GF-D8 (cell line): ENCODE measurements at places on chromosomes 12 and 14.

GRCh38 chr12:72077111-72077820, 138.6 kb downstream of the TPH2 start:
- no peak for DNase-seq

- DNase-seq: no peak
These were observed 198.9 kb upstream of the RGS6 start for GRCh38 chr14:71733210-71733883.

GRCh38 chr12:116106870-116107269, 170.6 kb downstream of the MED13L start:
- no peak for DNase-seq

DNA sequence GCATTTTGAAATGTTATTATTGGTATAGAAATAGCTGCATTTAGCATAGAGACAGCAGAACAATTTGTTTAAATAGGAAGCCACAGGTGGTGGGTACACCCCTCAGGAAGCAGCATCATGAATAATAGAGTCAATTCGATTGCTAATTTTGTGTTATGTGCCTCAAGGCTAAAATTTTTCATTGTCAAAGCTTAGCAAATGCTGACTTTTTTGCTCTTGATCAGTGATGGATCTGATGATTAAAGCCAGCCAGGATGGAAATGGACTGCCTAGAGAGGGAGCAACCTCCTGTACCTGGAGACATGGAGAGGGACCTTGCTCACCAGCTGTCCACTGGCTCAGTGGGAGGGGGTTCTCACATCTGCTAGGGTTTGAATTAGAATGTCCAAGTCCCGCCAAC, 4.5 kb upstream of the KRT8 start:
- no peak for DNase-seq

DNA sequence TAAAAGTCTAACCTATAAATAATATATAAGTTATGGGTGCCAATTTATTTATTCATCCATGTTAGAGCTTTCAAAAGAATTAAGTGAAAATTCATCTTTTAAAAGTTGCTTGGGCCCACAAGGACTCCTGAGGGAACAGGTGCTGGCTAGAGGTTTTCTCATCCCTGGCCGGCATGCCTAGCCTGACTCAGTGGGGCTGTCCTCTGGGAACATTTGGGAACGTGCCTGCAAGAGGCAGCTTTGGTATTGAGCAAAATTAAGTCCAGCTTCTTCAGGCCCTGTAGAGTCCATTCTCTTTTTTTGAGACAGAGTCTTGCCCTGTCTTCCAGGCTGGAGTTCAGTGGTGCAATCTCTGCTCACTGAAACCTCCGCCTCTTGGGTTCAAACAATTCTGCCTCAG, 44.7 kb downstream of the SPTB start:
- DNase-seq: no peak

GRCh38 chr14:72314808-72315435, 382.7 kb downstream of the RGS6 start:
- no peak for DNase-seq

DNA sequence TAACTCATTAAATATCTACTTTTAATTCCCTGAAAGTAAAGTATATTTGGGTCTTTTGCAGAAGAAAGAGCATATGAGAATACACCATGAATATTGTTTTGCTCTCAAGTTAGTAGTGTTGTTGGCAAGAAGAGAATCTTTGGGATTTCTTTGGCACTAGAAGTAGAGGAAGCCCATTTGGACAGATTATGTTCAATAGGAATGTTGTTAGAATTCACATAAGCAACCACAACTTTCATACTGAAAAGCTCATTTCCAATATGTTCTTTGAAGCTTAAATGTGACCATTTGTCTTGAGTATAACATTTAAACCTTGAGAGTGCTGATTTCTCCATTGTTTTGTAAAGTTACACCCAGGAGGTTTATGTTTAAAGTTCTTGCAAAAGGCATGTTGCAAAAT, 37.6 kb downstream of the PLEKHG7 start:
- no peak for DNase-seq

DNA sequence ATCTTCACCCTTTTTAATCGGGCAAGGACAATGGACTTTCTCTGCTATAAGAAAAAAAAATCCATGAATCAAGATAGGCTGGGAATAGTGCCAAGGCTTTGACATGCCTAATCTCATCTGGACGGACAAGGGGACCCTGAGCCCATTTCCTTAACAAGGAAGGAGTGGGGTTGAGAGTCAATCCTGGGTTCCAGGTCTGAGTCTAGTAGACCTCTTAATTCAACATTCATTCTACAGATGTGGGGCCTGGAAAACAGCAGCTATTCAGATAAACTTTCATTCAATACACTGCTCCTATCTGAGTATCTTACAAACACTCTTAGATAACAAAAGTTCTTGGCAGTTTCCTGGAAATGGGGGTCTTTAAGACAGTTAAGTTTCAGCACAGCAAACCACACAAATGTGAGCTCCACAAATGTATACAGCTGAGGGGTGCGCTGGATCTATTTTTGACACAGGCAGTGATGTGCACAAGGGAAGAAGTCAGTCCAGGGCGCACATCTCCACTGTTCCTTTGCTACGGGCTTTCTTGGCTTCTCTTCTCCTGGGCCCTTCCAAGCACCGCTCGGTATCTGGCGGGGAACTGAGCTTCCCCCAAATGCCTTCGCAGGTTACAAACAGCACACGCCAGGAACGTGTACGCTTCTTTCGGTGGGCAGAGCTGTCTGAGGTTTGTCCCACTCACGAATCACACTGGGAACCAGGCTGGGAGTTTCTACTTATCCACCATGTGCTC, 82.2 kb upstream of the GPR68 start:
- no peak for DNase-seq

DNA sequence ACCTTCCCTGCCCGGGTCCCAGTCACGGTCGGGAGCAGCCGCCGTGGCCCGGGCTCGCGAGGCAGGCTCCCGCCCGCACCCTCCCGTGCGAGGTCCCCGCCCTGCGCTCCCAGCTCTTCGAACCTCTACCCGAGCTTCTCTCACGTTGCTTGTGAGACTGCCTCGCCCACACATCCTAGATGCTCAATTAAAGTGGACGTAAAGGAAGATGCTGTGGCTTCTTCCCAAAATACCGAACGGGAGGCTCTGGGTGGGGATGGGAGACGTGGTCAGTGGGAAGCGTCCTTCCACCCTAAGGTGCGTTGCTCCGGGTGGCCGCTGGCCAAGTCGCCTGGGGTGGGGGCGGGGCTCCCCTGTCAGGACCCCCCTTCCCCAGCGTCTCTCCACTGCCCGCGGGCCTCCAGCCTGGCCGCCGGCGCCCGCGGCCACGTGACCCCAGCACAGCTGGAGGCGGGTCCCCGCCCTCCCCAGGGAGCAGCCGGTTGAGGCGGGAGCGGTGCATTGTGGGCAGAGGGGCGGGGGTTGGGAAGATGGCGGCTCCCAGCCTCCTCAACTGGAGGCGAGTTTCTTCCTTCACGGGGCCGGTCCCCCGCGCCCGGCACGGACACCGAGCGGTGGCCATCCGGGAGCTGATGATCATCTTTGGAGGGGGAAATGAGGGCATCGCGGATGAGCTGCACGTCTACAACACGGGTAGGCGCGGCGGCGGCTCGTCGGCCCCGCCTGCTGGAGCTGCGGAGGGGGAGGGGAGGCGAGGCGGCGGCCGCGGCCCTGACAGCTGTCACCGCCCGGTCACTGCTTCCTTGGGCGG, at the start of gene HCFC2:
Gene HCFC2 (plus strand): TSS at position 501 of the 811 bp plus-strand sequence. CDS start 30 bp downstream, at position 531.
- DNase-seq: peak; percentile 49

GRCh38 chr12:57000393-57000792, 6.0 kb downstream of the ZBTB39 start:
- no peak for DNase-seq

GRCh38 chr12:97466000-97466399, 3.4 kb downstream of the RMST start:
- no peak for DNase-seq

DNA sequence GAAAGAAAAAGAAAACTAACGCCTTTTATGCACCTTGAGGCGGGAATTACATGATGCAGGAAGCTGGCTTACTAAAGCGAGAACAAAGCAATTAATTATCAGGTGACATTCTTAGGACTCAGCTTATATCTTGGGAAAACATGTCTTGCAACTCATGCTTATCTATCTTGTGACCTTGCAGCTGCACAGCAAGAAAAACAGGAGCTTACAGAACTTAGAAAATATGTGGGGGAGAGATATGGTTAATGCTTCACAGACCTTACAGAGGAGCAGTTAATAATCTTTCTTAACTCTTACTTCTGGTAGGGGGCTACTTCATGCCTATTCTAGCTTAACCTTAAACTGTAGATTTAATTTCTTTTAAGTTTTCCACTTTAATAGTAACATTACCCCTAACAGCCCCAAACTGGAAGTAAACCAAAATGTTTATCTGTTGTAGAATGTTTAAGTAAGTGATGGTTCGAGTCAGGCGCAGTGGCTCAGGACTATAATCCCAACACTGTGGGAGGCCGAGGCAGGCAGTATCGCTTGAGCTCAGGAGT, 13.2 kb upstream of the OR11G2 start:
- DNase-seq: no peak

DNA sequence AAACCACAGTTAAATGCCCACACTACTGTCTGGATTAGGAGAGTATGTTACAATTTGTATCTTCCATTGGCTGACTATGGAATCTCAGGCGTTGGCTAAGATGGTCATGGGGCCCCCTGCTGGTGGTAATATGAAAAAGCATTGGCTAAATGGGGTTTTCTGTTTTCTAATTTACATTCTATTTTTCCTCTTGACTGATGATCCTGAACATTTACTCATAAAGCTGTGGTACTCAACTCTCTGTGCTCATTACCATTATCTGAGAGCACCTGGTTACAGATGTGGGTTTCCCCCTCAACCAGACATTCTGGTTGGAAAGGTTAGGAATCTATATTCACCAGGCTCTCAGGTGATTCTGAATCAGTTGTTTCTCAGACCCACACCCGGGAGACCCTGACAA, 64.8 kb downstream of the WSCD2 start:
- DNase-seq: no peak

- no peak for DNase-seq
These were observed 93.2 kb downstream of the SLC2A13 start for GRCh38 chr12:40012711-40013110.

DNA sequence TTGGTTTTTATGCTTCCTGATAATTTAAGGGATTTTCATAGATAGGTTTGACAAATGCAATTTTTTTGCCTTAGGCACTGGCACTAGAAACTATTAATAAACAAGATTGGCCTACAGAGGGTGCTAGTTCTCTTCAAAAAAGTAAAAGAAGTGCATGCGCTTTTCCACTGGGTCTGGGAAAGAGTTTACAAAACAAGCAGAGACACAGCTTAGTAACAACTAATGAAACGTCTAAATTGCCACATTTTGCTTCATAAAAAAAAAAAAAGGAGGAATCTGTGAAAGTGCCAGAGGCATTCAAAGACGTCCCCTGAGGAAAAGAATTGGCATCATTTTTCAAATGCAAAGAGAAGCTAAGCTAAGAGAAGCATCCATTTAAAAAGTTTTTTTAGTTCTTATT, 58.3 kb upstream of the EEA1 start:
- peak; percentile 14 for DNase-seq

GRCh38 chr14:54058505-54058904, 101.9 kb upstream of the BMP4 start:
- DNase-seq: no peak

- no peak for DNase-seq
These were observed 3.5 kb downstream of the SMCO2 start for GRCh38 chr12:27449893-27450534.

GRCh38 chr14:67400434-67400833, 11.5 kb downstream of the PLEK2 start:
- DNase-seq: no peak

DNA sequence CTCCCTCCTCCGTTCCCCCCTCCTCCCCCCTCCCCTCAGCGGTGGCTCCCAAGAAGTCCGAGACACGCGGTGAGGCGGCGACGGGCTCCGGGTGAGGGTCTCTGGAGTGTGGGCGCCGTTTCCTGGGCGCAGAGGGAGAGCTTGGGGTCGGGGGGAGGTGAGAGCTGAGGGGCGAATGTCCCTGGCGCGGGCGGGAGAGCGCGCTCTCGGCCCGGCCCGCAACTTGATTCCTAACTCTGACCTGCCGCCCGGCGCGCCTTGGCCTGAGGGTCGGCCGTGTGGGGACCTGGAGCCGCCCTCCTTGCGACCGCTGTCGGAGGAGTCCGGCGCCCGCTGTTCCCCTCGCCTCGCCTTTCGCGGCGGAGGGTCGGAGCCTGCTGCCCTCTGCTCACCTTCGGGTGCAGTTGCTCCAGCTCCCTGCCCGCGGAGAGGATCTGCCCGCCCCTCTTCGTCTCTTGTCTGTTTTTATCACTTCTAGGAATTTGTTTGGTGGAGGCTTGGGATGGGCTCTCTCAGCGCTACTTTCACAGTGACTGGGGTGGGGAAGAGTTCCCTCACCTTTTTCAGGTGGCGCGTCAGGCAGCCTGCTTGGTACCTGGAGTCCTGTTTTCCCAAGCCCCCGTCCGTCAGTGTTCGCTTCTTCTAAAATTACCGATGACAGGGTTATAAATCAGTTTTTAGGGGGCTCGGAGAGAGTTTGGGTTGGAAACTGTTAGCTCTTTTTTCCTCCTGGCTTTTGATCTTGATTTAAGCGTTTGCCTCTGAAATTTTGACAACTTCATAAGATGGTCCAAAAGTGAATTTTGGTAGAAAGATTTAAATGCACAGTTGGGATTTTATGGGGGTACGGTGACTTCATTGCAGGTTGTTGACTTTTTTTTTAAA, 495 bp downstream of the ADIPOR2 start:
- no peak for DNase-seq

DNA sequence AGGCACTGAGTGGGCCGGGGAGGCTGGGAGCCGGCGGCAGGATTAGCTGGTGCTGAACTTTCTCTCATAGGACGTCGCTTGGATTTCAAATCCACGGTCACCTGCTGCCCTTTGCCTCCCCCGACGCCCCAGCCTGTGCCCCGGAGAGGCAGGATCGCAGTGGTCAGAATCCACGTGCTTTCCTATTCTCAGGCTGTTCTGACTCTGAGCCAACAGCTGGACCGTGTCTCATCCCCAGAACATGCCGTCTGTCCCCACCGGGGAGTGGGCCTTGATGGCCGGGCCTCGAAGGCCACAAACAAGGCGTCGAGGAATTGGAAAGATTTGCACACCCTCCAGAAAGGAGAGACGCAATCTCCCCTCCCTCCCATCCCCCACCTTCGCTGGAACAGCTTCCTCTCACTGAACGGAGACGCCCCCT, 18.5 kb upstream of the MLXIP start:
- DNase-seq: no peak

DNA sequence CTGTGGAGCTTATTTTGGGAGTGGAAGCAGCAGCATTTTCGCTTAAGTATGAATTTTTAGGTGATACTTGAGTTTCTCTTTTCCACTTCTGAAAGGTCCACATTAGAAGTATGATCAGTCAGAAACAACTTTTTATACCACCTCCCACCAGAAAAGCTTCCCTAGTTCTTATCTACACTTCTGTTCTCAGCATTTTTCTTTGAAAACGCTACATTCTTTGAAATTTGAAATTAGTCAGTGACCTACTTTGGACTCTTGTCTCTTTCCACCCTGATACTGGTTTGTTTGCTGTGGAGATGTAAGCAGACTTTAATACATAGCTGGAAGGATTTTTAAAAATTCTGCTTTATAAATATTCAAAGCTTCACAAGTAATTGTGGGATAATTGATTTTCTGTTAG, 22.2 kb downstream of the PCBP2 start:
- no peak for DNase-seq
